Lower leg skin (tissue), 4 donors: ENCODE measurements at places on chromosomes 11 and 22.

DNA sequence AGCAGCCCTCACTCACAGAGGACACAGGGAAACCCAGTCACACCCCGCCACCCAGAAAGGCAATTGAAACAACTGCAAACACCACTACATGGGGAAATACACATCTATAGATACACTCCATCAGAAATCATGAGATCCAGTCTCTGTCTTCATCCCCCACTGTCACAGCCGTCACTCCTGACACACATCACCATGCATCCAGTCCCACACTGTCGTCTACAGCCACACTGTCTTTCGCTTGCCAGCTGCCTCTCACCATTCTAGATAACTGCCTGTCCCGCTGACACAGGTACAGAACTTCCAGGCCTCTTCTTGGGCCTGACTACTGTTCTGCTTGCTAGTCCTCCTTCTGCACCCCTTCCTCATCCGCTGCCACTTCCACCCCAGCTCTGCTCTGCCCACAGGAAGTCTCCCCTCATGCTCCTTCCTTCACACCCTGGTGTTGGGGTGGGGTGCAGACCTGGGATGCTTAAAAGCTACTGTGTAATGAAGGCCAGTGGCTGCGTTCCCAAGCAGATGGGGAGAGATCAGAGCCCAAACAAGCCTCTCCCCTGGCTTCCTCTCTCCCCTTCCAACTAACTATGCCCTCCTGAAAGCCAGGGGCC, 42.6 kb downstream of the SLC22A12 start:
- DNase-seq = no peak

- no peak for DNase-seq
These were observed 11.4 kb downstream of the SLC5A12 start for GRCh38 chr11:26710489-26710888.

DNA sequence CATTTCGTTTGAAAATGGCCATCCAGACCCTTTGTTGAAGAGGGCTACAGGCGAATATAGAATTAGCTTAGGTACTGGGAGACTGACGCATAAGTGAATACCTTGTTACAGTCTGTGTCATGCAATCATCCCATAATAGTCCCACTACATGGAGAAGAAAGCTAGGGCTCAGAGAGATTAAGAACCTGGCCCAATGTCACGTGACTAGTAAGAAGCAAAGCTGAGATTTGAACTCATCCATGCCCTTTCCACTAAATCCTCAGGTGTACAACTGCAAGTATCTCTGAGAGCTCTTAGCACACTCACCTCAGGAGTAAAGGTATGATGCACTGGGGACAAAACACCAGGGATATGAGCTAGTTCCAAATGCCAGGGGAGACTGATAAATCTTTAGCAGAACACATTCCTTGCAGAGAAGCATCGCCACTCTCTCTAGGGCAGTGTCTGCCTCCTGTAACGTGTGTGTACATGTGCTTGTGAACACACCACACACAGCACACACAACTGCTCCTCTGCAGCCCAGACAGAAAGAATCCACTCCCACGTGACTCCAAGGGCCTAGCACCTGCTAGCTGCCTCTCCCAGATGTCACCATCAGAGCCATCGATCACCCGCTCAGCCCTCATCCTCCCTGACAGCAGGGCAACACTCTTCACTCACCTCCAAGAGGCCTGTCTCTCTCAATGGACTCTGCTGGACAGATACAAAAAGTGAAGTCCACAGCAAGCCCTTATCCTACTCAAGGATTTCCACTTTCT, 402.8 kb downstream of the NXPE2 start:
- DNase-seq = no peak

DNA sequence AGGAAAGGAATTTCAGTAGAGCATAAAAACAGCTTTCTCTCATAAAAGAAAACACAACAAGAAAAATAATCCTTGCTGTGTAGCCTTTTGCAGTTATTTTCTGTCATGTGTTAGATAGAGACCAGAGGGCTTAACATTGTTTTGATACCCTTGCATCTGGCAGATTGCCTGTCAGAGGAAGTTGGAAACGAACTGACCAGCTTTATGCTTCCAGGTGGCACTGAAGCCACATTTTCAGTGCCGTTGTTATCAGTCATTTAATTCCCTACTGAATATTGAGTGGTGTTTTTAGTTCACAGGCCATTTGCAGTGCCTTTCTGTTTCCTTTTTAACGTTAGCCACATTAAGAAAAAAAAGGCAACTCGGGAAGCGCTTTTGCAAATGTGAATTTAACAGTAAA, 21.5 kb upstream of the RAG2 start:
- DNase-seq = no peak

GRCh38 chr22:22953791-22954190, 66.2 kb downstream of the IGLL5 start:
- DNase-seq = no peak

DNA sequence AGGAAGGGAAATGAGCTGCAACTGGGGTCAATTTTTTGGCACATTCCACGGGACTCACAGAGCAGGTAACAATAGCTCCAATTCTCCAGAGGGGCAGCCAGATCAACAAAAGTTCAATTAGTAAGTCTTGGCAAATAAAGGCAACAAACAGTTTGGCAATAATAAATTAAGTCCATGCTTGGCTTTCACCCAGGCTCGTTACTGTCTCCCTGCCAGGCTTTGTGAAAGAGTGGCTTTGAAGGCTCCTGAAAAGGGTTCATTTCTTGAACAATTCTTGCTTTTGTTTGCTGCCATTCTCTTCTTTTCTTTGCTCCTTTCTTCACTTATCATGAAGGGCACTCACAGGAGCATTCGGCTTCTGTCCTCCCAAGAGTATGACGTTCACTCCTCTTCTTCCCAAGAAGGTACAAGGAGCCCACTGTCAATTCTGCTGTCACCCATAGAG, 123.3 kb downstream of the APIP start:
- DNase-seq = peak; percentile 92

DNA sequence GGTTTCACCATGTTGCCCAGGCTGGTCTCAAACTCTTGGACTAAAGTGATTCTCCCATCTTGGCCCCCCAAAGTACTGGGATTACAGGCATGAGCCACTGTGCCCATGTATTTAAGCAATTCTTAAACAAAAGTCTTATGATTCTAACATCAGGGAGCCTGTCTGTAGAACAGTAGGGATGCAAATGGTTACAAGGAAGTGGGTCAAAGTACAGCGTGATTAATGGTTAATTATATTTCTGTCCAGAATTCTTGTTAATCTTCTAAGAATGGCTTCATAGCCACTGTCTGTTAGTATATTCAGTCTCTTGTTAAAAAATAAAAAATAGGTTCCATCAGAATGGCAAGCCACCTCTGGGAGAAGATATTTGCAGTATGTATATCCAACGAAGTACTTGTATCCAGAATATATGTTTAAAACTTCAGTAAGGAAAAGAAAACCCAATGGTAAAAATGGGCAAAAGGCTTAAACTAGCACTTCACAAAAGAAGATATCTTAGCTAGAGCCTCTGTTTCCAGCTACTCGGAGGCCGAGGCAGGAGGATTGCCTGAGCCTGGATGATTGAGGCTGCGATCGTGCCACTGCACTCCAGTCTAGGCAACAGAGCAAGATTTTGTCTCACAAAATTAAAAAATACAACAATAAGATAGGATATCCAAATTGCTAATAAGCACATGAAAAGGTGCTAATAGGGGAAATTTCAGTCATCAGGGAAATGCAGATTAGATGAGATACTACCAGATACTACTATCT, 22.9 kb downstream of the ATG13 start:
- DNase-seq = no peak

GRCh38 chr22:45970705-45971407, 6.1 kb downstream of the WNT7B start:
- DNase-seq = no peak

DNA sequence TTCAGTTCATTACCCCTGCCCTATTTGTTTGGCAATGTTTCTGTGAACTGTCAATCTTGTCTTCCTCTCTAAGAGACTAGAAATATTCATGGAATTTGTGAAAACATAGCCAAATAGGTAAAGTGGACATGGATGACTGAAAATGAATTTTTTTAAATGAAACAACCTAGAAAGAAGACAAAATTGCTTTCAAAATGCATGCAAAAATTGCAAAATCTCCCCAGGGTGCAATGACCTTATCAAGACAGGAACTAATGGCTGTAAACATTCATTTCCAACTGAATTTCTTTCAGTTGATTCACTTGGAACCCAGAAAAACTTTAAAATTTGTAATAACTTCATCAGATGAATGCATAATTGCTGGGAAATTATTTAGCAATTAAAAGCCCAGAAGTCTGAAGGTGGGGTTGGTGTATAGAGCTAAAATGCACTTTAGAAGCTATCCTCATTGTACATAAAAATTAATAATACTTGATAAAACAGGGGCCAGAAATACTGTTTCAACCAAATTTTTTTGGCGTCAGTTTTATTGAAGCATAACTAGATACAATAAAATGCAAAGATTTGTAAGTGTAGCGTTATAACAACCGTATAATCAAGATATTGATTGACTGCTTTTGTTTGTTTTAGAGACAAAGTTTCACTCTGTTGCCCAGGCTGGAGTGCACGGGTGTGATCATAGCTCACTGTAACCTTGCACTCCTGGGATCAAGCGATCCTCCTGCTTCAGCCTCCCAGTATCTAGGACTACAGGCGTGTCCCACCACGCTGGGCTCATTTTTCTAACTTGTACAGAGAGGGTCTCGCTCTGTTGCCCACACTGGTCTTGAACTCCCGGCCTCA, 27.6 kb upstream of the SLC35C1 start:
- DNase-seq = peak; percentile 31

GRCh38 chr22:30195245-30196140, 51.1 kb downstream of the LIF start:
- no peak for DNase-seq

GRCh38 chr11:15412054-15412453, 297.3 kb downstream of the INSC start:
- no peak for DNase-seq

GRCh38 chr11:80958361-80958760, 1517.5 kb upstream of the TENM4 start:
- DNase-seq = no peak

GRCh38 chr11:119624102-119624615, 104.8 kb downstream of the NECTIN1 start:
- no peak for DNase-seq

- DNase-seq = no peak
These were observed 81.0 kb upstream of the RAB1B start for GRCh38 chr11:66187453-66187852.

DNA sequence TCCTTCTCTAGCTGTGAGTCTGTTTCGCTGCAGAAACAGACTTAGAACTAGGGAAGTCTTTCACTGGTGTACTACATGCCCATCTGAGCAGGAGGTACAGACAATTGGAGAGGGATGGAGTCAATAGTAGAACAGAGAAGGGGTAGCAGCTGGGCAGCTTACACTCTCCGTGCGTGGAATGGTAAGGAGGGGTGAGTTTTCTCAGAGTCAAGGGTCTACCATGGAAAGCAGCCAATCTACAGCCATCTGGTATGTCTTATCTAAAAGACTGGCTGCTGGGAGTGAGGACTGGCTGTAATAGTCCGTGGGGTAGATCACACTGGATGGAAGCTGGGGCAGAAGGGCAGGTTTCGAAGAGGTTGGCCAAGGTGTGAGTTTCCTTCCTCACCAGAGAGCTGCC, 137.3 kb upstream of the TENM4 start:
- no peak for DNase-seq

DNA sequence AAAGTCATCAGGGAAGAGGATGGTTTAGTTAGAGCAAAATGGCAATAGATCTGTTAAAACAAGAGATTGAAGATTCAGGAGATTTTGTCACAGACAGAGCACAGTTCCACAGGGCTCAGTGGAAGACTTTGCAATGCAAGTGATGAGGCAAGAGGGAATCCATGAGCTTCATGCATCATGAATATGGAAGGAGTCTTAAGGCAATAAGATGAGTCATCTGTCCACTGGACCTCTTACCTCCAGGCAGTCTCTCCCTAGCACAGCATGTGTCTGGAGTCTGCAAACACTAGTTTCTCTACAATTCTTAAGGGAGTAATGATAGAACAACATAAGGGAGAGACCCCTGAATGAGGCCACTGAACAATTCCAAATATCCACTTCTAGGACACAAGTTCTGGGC, 245.7 kb downstream of the NXPE2 start:
- no peak for DNase-seq

GRCh38 chr22:48209473-48210197, 1447.2 kb downstream of the TBC1D22A start:
- no peak for DNase-seq

GRCh38 chr11:34585735-34586487, 35.0 kb upstream of the EHF start:
- DNase-seq = no peak

DNA sequence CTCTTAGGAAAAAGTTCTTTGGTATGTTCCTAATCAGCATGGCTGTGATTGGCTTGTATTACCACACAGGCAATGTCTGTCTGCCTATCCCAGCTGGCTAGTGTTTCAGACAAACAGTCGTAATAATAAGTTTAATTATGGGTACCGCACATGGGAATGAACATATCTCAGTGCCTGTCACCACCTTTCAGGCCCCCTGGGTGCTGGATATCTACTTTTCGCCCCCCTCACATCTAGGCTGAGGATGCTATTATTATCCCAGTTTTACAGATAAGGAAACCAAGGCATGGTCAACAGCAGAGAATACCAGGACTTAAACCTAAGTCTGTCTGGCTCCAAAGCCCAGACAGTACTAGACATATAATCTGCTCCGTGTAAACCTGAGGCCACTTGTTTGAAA, 174.8 kb downstream of the SPON1 start:
- DNase-seq = no peak

- no peak for DNase-seq
These were observed 288.4 kb upstream of the CCDC90B start for GRCh38 chr11:83574519-83574918.

- peak; percentile 81 for DNase-seq
These were observed 588.2 kb downstream of the BRD1 start for GRCh38 chr22:49239264-49240015.

DNA sequence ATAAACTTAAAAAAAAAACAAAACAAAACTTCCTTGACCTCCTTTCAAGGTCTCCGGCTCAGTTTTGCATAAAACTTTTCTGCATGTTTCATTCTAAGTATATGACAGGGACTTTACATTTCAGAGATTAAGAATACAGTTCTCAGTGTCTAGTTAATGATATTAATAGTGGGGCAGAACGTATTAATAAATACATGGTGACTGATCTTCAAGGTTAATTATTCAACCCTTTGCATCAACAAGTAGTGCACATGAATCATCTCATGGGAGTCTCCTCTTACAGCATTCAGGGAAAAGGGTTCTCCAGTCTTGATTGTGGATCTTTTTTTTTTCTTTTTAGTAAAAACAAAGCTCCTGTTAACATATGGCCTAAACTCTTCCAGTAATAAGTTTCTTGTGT, 146.8 kb downstream of the KIRREL3 start:
- DNase-seq = no peak

DNA sequence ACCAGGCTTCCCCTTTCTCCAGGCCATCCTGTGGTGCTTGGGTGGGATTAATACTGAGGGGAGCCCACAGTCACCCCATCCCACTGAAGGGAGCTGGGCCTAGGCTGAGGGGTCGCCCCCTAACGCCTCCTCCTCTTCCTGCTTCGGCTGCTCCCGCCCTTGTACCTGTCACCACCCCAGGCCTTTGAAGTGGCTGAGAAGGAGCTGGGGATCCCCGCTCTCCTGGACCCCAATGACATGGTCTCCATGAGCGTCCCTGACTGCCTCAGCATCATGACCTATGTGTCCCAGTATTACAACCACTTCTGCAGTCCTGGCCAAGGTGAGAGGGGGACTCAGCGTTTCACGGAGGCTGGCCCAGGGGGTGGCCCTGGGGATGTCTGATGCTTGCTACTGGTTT, 6.1 kb downstream of the MICALL1 start:
- no peak for DNase-seq
